ENCODE measurements at places on chromosomes 5 and 9.
A peak's percentile ranks its signal among the peaks of the same experiment; 100 is the strongest.

DNA sequence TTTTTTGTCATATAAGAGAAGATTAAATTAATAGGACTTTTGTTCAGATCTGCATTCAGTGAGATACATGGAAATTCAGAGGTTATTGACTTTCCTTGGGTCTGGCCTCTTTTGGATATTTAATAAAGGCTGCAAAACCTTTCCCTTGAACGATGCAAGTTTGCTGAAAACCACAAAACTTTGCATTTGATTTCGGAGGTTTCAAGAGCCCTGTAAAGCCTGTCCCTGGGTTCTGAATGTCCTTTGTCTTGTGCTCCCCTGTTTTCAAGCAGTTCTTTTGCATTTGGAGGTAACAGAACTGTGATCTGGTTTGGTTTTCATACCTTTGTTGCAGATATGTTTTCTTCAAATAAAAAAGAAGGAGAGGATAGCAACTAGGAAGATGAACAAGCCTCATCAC, 188.1 kb upstream of the DMRT1 start:
- no peak for DNase-seq

GRCh38 chr9:124218438-124218982, 39.2 kb upstream of the NEK6 start:
- DNase-seq: no peak

DNA sequence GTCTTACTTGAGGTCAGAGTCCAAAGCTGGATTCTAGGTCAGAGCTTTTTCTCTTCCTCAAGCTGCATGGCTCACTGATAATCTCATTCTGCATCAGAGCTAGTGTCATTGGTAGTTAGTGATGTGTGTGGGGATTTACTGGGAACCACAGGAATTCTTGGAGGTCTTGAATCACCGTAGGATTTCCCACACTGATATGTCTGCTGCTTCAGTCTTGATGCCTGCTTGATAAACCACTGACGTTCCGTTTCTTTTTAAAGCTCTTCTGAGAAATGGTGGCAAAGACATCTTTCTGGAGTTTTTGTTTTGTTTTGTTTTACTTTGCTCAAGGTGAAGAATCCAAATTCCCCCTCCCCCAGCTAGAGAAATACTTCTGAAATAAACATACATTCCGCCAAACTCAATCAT, 1.2 kb upstream of the GARIN3 start:
- no peak for DNase-seq

GRCh38 chr5:170075696-170076095, 30.0 kb upstream of the FOXI1 start:
- DNase-seq: no peak

GRCh38 chr5:156221816-156222215, 105.1 kb upstream of the SGCD start:
- DNase-seq: no peak

GRCh38 chr9:108012886-108013665, 523.5 kb upstream of the KLF4 start:
- no peak for DNase-seq

GRCh38 chr5:150352244-150353031, 5.1 kb upstream of the TCOF1 start:
- DNase-seq: no peak

- no peak for DNase-seq
These were observed 225.0 kb downstream of the FANCC start for GRCh38 chr9:95092262-95093072.

- no peak for DNase-seq
These were observed 116.2 kb upstream of the TBCA start for GRCh38 chr5:77892061-77893010.

DNA sequence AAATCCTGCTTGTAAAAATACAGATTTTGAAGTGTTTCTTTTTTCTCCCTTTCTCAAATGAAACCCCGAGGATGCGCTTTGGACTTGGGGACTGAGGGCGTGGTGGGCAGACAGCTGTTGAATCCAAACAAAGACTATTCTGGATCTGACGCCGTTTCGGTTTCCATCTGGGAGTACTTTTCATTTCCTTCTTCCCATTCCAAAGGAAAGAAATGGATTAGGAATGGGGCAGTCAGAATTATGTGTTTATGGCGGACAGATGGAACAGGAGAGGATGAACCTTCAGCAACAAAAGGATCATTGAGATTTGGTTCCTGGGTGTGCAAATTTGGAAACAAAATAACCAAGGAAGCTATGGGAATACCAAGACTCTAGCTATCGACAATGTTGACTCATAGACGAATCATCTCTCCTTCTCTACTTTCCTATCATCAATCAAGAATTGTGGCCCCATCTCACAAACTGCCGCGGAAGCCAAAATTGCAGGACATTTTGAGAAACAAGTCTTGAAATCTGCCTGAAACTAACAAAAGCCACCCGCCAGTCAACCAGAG, 300.6 kb downstream of the PARP8 start:
- no peak for DNase-seq

DNA sequence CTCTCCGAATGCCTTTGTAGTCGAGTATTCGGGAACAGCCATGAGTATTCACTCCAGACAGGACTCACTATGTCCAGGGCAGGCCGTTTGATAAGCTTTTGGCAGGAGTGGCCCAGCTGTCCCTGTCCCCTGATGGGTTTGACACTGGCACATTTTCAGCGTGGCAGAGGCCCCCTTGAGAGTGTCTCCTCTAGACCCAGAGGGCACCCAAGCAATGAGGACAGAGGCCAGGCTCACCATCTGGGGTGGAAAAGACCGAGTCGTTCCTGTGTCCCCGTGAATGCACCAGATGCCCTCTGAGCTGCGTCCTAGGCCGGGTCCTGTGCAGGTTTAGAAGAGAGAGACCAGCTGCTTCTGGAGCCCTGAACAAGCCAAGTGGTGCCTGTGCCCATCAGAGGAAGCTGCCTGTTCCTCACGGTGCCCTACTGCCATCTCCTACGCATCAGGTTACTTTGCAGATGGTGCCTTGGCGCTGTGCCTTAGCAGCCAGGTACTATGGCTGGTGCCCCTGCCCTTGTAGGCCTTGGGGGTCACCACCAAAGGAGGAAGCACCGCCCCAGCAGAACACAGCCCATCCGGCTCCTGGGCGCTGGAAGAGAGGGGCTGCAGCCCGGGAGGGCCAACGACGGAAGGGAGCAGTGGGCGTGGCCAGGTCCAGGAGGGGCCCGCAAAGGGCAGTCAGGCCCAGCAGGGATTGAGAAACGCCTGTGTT, 42.4 kb downstream of the LRSAM1 start:
- DNase-seq: no peak

GRCh38 chr9:134533850-134534588, 107.6 kb upstream of the COL5A1 start:
- no peak for DNase-seq

GRCh38 chr5:96807075-96807654, 580 bp downstream of the ERAP1 start:
- DNase-seq: peak; percentile 10

- no peak for DNase-seq
These were observed 33.4 kb downstream of the STC2 start for GRCh38 chr5:173294673-173295320.

DNA sequence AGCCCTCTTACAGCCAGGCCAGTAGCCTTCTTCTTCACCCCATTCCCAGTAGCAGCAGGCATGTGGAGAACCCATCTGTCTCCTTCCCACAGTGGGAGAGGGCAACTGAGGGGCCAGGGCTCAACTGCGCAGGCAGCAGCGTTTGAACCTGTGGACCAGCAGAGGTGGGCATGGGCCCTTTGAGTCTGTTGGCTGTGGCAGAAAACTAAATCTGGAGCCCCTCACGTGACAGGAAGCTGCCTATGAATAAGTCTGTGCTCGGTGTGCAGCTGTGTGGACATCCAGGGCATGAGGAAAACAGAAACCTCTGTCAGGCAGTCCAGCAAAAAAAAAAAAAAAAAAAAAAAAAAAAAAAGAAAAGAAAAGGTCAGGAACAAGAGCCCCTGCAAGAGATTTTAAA, 189.2 kb upstream of the NR3C1 start:
- no peak for DNase-seq

GRCh38 chr5:63554191-63554590, 408.1 kb downstream of the HTR1A start:
- no peak for DNase-seq

DNA sequence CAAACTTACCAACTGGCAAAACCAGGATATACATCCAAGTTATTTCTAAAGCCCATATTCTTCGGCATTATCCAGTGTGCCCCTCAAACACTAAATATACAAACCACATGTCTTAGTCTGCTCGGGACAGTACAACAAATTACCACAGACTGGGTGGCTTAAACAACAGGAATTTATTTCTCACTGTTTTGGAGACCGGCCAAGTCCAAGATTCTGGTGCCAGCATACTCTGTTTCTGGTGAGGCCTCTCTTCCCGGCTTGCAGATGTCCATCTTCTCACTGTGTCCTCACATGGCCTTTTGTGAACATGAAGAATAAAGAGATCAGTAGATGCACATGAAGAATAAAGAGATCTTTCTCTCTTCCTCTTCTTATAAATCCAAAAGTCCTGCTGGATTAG, 12.9 kb upstream of the SLCO6A1 start:
- no peak for DNase-seq

- DNase-seq: no peak
These were observed 968.6 kb downstream of the TLE4 start for GRCh38 chr9:80540387-80540786.

DNA sequence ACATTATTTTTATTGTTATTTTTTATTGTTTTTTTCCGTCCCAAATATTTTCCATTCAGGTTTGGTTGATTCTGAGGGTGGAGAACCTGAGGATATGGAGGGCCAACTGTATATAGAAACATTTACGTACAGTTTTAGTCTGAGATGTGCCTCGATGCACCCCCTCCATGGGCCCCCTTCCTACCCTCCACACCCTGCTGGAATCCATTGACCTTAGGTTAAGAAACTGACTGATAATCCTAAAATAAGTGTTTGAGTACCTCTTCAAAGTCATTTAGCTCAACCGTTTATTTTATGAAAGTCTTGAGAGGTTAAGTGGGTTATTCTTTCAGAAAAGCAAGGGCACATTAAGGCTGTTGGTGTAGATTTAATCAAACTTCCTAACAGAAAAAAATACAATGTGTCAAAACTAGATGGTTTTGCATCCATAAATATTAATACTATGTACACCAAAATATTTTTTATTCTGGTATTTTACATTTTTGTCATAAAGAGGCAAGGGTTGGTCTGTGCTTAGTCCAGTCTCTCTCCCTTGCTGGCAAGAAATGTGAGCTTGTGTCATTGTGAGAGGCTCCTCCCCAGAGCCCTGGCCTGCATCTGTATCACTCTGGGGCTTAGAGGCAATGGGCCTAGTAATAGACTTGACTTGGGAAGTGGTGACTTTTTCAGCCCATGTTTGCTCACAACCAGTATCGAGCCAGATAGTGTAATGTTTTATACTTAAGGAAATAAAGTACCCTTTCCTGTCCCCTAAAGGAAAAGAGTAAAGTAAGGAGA, 15.7 kb downstream of the MTRR start:
- DNase-seq: no peak

GRCh38 chr5:132238901-132239500, 11.3 kb upstream of the P4HA2 start:
- no peak for DNase-seq

DNA sequence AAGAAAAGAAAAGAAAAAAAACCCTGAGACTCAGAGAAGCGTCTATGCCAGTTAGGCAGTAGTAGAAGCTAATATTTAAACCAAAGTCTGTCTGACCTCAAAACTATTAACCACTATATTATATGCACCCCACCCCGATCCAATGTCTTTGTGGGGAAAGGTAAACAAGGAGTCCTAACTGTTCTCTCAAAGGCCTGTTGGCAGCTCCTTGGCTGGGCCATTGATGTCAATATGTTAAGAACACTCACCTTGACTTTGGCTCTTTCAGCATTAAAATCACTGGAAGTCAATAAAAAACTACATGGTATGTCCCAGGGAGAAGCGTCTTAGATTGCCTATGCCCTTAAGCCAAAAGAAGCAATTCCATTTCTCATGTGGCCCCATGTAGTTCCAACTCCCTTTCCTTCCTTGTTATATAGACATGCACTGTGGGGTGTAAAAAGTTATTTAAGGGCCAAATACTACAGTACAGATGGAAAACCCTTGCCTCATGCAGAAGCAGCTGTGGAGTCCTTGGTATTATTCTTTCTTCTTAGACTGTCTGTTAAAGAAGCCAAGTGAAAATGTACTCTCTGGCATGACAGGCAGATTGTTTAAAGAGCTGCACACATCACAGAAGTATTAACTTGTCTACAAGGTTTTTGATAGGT, 308.6 kb upstream of the RPS23 start:
- DNase-seq: no peak

DNA sequence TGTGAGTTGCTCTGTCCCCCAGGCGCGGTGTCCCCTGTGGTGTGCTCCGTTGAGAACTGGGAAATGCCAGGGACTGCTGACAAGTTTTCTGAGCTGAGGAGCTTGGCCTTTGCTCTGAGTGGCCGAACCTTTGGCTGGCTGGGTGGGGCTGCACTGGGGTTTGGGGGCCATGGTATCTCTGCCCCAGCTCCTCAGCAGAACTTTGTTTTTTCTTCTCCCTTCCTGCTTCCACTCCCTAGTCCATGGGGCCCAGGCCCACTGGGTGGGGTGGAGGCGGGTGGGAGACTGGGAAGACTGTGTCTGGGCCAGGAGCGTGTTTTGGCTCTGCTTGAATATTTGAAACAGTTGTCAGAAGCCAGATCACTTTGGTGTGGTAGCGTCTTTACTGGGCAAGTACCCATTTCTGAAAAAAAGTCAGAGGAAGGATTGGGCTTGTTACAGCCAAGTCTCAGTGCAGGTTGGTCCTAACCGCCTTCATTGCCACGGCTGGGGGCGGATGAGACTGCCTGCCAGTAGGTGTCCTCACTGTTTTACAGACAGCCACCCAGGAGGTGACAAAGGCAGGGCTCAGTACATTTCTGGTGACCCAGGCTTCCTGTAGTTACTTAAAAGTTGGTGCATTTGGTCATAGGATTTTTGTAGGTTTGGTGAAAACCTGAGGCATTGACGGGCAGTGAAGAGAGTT, 92.7 kb downstream of the DAB2IP start:
- no peak for DNase-seq

DNA sequence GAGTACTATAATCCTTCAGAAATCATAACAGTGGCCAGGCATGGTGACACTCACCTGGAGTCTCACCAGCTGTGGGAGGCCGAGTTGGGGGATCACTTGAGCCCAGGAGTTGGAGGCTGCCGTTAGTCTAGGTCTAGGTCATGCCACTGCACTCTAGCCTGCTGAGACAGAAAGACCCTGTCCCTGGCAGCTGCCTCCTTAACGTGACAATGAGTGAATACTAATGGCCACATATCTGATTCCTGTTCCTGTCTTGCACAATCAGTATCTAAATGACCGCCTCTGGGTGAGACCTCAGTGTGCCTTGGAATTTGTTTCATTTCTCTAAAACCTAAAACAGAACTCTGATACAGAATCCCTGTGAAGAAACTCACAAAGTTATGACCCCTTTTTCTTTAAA, 131.0 kb upstream of the DAB2 start:
- no peak for DNase-seq

GRCh38 chr9:104944871-104945270, 16.9 kb upstream of the ABCA1 start:
- DNase-seq: no peak

GRCh38 chr5:58156361-58156760, 303.5 kb downstream of the PLK2 start:
- DNase-seq: no peak
